ENCODE measurements at places on chromosomes 7 and 10.

DNA sequence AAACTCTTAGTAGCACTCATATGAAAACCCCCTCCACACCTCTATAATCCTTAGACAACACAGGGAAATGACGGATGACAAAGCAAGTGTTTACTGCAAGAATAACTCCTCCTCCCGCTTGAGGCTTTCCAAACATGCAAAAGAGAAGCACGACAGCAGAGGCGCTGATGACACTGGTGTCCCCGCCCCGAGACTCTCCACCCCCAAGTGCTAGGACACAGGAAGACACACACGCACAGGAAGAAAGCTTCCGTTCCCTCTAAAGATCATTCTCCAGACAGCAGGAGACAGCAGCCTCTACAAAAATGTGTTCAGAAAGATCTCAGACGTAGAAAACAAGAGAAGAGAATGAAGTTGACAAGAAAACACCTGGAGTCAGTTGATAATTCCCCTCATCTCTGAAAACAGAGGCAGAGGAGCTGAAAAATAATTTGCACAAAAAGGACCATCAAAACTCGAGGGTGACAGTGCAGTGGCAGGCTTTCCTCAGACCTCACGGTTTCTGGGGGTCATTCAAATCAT is 90.2 kb downstream of the DLG5 start:
- peak; percentile 48 for DNase-seq

DNA sequence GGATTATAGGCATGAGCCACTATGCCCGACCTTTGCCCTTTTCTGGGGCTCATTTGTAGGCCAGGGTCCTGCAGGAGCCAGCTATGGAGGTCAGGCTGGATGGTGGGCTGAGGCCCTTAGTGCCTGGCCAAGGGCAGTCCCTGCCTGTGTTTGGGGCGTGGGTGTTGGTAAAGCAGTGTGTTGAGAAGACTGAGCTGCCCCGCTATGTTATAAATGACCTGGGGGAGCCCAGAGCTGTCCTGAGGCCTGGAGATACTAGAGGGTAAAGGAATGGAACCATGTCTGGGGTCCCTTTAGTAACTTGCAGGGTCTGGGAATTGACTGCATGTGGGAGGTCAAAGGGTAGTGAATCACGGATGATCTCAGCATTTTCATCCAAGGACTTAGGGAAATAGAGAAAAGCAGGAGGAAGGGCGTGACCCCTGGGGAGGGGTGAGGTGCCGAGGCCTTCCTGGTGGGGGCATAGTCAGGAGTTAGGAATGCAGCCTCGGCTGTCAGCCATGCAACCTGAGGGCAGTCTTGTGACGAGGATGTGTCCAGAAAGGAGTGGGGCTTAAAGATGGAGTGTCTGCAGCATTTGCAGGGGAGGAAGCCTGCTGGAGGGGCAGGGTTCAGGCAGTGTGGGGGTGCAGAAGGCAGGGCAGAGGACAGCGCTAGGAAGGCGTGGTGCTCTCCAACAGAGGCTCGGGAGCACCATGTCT is 31.5 kb downstream of the TMEM248 start:
- no peak for DNase-seq

GRCh38 chr7:132751244-132751647 is 175.0 kb upstream of the PLXNA4 start:
- DNase-seq = no peak

- no peak for DNase-seq
These were observed 202.2 kb upstream of the KIAA1217 start for GRCh38 chr10:24006741-24007140.
